Anterior cingulate cortex (tissue), 58 donors: ENCODE measurements at places on chromosomes 4 and X.

- DNase-seq = no peak
Observed at GRCh38 chr4:8402640-8403039, 37.9 kb downstream of the ACOX3 start.

- no peak for DNase-seq
Observed at GRCh38 chr4:144374065-144374464, 233.5 kb upstream of the GYPA start.

DNA sequence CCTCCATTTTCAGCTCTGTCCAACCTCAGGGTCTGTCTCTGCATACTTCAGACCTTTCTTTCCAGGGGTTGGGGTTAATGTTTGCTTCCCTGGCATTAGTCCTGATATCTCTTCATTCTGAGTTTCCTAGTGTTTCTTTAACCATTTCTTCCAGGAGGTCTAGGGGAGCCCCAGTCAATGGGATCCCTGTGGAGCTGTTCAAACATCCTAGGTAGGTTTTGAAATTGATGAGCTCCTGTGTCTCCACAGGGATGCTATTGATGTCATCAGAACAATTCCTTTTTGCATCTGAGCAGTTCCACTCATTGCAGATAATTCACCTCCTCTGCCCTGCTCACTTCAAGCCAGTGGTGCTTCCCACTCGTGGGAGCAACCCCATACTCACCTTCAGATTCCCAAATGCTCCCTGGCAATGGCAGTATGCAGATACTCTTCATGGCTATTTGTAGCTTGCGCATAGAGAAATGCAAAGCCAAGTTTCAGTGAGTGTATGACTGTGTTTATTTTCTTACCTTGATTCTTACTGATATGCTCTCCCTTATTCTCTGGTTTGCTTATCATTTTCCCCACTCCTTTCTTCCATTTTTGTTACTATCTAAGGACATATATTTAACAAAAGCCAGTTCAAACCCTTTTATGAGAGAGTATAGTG, 33.7 kb upstream of the LIMCH1 start:
- DNase-seq = no peak

- DNase-seq = no peak
Observed at GRCh38 chrX:111039606-111040005, 56.4 kb upstream of the PAK3 start.

GRCh38 chrX:73913580-73913979, 350.6 kb downstream of the CHIC1 start:
- DNase-seq = no peak

- DNase-seq = no peak
Observed at GRCh38 chrX:30851449-30851848, 37.6 kb downstream of the TAB3 start.

DNA sequence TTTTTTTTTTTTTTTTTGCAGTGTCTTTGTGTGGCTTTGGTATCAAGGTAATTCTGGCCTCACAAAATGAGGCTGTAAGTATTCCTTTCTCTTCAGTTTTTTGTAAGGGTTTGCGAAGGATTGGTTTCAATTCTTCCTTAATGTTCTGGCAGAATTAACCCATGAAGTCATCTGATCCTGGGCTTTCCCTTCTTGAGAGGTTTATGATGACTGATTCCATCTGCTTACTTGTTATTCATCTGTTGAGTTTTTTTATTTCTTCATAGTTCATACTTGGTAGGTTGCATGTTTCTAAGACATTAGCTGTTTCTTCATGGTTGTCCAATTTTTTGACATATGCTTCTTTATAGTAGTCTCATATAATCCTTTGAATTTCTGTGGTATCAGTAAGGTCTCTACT, 181.4 kb upstream of the PDE5A start:
- no peak for DNase-seq

- DNase-seq = no peak
Observed at GRCh38 chr4:101823864-101824263, 33.3 kb downstream of the BANK1 start.

DNA sequence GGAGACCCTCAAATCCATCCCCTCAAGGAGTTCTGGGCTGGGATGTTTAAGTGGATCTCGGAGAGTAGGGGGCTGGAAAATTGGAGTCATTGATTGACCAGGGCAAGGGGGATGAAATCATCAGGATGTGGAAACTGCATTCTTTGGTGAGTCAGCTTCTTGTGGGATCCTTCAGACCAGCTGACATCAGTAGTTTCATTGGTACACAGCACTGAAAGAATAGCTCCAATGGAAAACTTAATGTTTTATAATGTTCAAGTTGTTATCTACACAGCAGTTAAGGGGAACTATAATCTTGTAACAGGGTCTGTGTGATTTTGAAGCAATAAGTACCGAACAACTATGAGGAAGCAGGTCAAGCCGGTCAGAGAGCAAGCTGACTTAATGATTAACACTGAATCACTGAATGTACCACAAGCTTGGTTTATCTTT, 506.1 kb downstream of the RPA4 start:
- no peak for DNase-seq

DNA sequence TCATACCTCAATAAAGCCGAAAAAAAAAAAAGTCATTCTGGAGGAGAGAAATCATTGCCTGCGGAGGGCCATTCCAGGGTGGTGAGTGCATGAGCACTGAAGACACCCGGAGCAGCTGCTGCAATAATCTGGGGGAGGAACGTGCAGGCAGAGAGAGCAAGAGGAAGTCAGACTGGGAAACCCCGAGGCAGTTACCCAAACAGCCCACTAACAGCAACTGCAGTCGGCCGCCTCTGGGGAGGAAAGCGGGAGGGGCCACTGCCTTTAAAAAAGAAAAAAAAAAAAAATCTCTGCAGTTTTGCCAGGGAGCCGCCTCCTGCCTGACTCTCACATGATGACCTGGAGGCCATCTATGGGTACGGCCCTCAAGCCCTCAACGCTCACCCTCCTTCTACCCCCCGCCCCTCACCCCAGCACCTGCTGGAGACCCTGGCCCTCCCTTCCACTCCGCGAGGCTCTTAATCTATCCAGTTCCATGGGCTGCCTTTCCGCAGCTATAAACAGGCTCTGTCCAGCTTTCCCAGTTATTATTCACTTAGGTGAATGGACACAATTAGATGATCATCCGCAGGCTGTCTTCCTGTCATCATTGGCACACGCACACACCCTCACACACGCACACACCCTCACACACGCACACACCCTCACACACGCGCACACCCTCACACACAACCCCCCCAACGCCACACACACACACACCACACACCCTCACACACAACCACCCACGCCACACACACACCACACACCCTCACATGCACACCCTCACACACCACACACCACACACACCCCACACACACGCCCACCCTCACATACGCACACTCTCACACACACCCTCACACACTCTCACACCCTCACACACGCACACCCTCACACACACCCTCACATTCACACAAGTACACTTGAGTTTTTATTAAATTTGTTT, 3.4 kb upstream of the AVPR2 start:
- no peak for DNase-seq

GRCh38 chrX:136063340-136064079, 78.3 kb downstream of the SLC9A6 start:
- no peak for DNase-seq

- no peak for DNase-seq
Observed at GRCh38 chr4:15755321-15756155, 22.6 kb upstream of the CD38 start.

- no peak for DNase-seq
Observed at GRCh38 chrX:36357855-36358254, 438.3 kb downstream of the CFAP47 start.

DNA sequence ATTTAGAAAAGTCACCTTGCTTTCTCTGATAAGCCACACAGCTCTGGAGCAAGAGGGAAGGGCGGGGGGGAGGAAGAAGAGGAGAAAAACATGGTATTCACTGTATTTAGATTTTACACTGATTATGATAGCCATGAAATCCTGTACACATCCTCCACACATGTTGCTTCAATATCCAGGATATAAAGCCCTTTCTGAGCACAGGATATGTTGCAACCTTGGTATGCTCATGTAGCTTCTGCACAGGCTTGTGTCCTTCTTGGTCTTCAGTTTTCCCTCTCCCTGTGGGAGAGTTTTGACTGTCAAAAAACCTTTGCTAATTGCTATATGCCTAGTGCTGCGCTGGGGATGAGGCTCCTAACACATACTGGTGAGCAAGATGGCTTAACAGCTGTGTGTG, 61.9 kb upstream of the DAPP1 start:
- no peak for DNase-seq

DNA sequence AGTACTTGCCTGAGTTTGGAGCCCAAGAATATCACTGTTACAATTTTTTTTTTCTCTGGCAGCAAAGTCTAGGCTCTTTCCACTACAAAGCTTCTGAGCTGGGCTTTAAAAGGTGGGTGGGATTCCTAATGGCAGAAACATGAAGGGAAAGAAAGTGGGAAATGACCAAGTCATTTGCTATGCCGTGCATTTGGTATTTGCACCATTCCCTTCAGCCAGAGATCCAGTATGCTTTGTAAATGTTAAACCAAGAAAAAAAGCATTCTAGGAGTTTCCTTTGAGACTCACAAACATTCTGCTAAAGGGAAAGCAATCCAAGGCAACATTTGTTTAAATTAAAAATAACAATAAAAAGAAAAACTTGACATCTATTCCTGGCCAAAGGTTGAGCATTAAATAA, 451.2 kb downstream of the RAB28 start:
- DNase-seq = no peak

- DNase-seq = no peak
Observed at GRCh38 chr4:2331519-2332200, 69.8 kb upstream of the MXD4 start.

DNA sequence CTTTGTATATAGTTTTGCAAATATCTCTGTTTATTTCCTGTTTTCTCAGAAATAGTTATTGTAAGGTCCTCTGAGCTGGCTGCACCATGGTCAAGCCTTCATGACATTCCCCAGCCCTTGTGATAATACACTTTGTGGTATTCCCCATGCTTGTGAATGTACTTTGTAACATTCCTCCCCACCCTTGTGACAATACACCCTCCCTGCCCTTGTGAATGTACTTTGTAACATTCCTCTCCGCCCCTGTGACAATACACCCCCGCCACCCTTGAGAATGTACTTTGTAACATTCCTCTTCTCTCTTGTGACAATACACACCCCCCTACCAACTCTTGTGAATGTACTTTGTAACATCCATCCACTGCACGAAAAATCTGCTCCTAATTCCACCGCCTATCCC, 530.7 kb downstream of the CENPC start:
- no peak for DNase-seq

DNA sequence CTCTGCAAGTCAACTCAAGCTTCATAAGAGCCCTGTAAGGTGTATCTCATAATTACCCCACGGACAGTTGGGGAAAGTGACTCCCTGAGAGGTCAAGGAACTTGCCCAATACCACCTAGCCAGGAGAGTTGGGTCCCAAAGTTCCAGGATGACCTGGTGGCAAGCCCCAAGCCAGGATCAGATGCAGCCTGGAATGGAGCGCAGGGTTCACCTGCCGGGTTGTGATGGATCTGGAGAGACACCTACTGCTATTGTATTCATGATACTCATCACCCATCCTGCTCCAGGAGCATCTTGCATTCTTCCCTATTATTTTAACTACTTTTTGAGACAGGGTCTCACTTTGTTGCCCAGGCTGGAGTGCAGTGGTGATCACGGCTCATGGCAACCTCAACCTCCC, 36.1 kb downstream of the ZBTB49 start:
- no peak for DNase-seq

DNA sequence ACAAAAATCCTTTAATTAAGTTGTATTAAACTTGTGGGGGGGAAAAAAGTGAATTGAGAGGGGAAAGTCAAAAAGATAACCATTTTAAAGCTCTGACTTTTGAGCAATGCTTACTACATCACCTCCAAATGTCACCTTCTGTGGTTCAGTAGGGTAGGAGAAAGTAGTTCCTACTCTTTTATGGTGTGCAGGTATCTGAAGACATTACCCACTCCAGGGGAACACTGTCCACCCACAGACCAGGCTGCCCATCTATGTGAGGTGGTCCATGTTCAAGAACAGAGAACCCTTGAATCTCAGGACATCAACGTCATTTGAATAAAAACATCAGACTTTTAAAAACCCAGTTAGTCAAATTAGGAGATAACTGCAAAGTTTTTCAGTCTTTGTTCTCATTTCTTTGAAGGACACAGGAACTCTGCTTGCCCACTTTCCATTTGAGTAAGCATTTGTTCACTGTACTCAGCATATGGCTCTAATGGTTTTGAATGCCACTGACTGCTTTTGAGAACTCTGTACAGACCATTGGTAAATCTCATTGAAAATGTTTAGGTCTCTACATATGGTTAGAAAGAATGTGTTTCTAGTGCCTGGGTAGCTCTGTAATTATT, 18.4 kb downstream of the NMU start:
- DNase-seq = no peak

DNA sequence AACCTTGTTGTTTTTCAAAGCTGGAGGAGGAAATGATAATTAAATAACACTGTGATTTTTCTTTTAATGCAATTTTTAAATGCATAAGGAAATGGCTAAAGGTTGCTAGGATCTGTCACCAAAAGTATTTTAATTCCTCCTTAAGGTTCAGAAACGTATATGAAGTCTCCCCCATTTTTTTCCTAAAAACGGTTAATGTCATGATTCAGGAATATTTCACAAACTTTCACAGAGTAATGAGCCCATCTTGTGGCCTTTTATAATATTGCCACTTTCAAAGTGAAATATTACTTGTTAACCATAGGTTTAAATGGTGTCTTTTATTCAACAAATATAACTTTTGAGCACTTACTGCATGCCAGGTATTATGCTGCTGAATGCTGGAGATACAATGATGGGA, 99.5 kb upstream of the USP38 start:
- DNase-seq = no peak

DNA sequence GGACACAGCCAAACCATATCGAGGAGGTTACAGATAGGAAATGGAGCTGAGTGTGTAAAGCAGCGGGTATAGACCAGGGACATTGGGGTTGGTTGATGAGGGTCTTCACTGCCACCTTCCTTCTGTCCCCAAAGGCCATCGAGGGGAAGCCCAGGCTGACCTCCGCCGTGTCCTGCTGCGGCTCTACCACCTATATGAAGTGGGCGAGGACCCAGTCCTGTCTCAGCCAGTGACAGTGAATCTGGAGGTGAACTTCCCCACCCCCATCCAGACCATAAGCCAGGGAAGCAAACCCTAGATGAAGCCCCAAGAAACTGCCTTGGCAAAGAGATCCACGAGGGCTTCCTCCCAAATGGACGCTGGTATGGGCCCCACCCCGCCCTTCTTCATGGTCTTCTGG, 23.2 kb upstream of the MRFAP1 start:
- no peak for DNase-seq

DNA sequence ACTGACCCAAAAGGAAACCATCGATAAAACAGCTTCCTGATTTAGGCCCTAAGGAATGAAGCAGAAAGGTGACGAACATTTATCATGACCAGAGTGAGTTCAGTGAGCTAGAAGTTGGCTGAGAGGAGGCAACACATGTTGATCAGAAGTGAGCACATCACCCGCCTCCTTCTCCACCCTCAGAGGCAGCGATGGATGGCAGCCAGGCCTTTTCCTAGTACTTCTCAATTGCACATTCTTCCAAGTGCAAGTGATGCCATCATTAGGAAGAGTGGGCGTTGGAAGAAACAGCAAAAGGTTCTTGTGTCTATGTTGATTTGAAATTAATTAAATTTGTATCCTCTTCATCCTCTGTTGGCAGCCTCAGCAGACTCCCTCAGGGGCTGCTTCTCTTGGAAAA, 51.7 kb downstream of the TMEM154 start:
- peak; percentile 54 for DNase-seq
